ENCODE measurements at places on chromosomes 4 and X. TPM values are rescaled to one million over a fixed set of nuclear protein-coding genes. Genes with fewer than 3 reads are reported as not detected.

The MAGIX gene
- 1.6 TPM for total RNA-seq

The STARD8 gene
- 3.2 TPM for total RNA-seq

The PUDP gene
- total RNA-seq, result 4.4 TPM

The RASSF6 gene
- total RNA-seq, result 0.13 TPM

The FRAS1 gene
- 0.37 TPM for total RNA-seq

The RAB39B gene
- total RNA-seq, result 0.13 TPM

The MSANTD1 gene
- 0.56 TPM for total RNA-seq

The ZIC3 gene
- not detected for total RNA-seq

The PPAT gene
- 10.8 TPM for total RNA-seq

The IGBP1 gene
- 67.0 TPM for total RNA-seq

The GALNTL6 gene
- not detected for total RNA-seq

The ZFP42 gene
- total RNA-seq, result not detected

The TEX28 gene
- not detected for total RNA-seq

The PDZD4 gene
- total RNA-seq, result 0.53 TPM

The FRG1 gene
- total RNA-seq, result 28.7 TPM

The PF4V1 gene
- total RNA-seq, result not detected

The PCDH10 gene
- 50.9 TPM for total RNA-seq

The MND1 gene
- 6.9 TPM for total RNA-seq

The SMR3B gene
- total RNA-seq, result not detected

The CXCL10 gene
- total RNA-seq, result not detected

The RIBC1 gene
- total RNA-seq, result 0.93 TPM

The CCSER1 gene
- total RNA-seq, result under 0.01 TPM

The TEX11 gene
- not detected for total RNA-seq

The CDX4 gene
- not detected for total RNA-seq

The COL25A1 gene
- 0.06 TPM for total RNA-seq

The TMEM156 gene
- total RNA-seq, result 0.37 TPM

The L1CAM gene
- 0.13 TPM for total RNA-seq
